ENCODE measurements at places on chromosomes 1 and 21. TPM values are rescaled to one million over a fixed set of nuclear protein-coding genes. Genes with fewer than 3 reads are reported as not detected.

Gene TMEM125
- total RNA-seq = 30.1 TPM

Gene HIVEP3
- total RNA-seq = 13.5 TPM

DNA sequence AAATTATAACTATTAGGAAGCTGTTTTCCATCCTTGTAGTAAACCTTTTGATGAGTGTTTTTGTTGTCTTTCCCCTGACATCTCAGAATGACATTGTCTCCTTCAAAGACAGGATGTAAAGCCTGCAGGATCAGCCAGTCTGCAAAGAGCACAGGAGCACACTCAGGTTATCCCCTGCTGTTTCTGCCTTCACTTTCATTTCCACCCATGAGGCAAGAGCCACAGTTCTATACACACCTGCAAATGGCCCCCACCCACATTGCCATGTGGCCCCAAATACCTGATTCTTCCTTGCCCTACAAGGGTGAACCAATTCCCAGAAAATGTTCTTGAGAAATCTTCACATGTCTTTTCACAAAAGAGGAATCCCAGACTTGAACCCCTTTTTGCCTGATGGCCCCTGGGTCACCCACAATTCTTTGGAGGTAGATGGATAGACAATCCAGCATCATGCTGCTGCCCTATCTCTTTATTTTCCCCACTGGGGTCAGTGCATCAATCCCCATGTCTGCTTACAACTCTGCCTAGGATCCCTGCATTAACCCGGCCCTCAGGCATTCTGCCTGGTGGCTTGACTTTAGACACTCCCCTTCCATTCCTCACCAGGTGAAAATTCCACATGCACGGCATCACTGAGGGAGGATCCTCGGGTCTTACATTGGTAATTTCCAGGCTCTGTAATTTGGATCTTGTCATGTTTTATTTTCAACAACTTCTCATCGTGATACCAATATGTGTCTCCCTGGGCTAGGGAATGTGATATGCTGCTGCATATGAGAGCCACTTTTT, 2.6 kb downstream of the FCRL3 start:
- no peak overlapping the region for H3K27ac ChIP-seq
- DNase-seq = no peak
- H3K36me3 ChIP-seq = no peaks in the 10 kb centered on the region
- H3K27me3 ChIP-seq = peaks cover 6% of the 10 kb centered on the region
- no peak overlapping the region for H3K4me3 ChIP-seq
- H3K4me1 ChIP-seq = no peaks in the 10 kb centered on the region

- no peak overlapping the region for H3K4me3 ChIP-seq
- no peak for DNase-seq
- H3K36me3 ChIP-seq = no peaks in the 10 kb centered on the region
- no peaks in the 10 kb centered on the region for H3K27me3 ChIP-seq
- H3K4me1 ChIP-seq = no peaks in the 10 kb centered on the region
Observed at GRCh38 chr21:32370998-32371766, 21.6 kb downstream of the URB1 start.

GRCh38 chr1:70887936-70888335, 159.7 kb downstream of the PTGER3 start:
- no peaks in the 10 kb centered on the region for H3K4me1 ChIP-seq
- H3K27me3 ChIP-seq = no peaks in the 10 kb centered on the region
- no peak for DNase-seq
- no peak overlapping the region for H3K27ac ChIP-seq
- H3K4me3 ChIP-seq = no peak overlapping the region

DNA sequence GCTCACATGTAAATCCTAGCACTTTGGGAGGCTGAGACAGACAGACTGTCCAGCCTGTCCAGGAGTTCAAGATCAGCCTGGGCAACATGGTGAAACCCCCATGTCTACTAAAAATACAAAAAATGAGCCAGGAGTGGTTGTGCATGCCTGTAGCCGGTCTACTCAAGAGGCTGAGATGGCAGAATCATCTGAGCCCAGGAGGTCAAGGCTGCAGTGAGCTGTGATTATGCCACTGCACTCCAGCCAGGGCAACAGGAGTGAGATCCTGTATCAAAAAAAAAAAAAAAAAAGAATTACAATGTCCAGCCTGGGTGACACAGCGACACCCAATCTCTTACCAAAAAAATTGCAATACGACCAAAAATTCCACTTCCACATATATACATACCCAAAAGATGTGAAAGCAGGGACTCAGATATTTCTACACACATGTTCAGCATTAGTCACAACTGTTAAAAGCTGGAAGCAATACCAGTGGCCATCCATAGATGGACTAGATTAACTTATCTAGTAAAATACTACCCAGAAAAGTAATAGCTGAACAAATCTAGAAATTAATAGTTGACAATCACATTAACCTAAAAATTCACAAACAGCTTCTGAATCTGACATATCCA, 49.2 kb downstream of the ASH1L start:
- no peak overlapping the region for H3K4me3 ChIP-seq
- no peak for DNase-seq
- no peaks in the 10 kb centered on the region for H3K27me3 ChIP-seq
- H3K36me3 ChIP-seq = no peaks in the 10 kb centered on the region
- no peak overlapping the region for H3K27ac ChIP-seq

DNA sequence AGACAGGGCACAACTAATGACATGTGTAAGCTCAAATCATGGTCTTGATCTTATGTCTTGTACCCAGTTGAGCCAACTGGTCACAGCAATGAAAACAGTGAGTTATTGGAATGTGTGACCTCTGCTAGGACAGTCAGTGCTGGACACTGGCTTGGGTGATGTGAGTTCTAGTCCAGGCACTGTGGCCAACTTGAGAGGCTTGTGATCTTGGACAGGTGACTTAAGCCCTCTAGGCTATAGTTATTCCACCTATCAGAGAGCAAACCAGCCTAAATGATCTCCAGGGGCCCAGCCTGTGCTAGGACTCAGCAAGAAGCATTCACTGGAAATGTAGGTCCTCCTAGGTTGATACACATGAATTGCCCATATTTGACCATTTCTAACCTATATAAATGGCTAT, 1.1 kb downstream of the KCNE2 start:
- H3K27ac ChIP-seq = no peak overlapping the region
- H3K4me3 ChIP-seq = no peak overlapping the region
- DNase-seq = no peak
- no peaks in the 10 kb centered on the region for H3K36me3 ChIP-seq

DNA sequence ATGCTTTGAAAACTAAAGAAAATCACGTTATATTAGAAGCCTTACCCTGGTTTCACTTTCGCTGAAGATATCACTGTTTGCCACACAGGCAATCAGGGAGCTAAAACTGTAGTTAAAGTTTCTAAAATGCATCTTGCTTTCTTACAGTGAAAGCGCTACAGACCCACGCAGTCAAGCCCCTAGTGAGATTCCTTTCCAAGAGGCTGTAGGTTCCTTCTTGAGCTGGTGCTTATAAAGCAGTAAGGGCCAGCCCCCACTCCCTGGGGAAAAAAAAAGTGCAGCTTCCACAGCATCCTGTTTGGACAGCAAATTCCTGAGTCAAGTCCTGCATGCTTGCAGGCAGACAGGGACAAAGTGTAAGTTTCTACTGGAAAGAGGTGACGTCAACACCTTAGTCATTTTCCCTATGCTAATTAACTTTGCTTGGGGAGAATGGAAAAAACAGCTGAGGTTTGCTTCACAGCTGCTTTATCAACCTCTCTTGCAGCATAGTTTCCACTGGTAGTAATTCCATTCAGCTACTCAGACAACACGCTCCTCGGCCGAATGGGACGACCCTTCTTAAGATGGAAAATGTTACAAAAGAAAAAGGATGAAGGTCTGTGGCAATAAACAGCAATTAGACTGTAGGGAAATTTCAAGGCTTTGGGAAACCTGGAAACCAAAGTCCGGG, 14.7 kb upstream of the KCNE1 start:
- H3K27me3 ChIP-seq = no peaks in the 10 kb centered on the region
- no peaks in the 10 kb centered on the region for H3K4me1 ChIP-seq
- peak overlapping the region; percentile 48 for H3K4me3 ChIP-seq
- peak overlapping the region; percentile 91 for H3K27ac ChIP-seq
- DNase-seq = peak; percentile 88
- no peaks in the 10 kb centered on the region for H3K36me3 ChIP-seq

Gene LRRN2
- total RNA-seq = 2.0 TPM

DNA sequence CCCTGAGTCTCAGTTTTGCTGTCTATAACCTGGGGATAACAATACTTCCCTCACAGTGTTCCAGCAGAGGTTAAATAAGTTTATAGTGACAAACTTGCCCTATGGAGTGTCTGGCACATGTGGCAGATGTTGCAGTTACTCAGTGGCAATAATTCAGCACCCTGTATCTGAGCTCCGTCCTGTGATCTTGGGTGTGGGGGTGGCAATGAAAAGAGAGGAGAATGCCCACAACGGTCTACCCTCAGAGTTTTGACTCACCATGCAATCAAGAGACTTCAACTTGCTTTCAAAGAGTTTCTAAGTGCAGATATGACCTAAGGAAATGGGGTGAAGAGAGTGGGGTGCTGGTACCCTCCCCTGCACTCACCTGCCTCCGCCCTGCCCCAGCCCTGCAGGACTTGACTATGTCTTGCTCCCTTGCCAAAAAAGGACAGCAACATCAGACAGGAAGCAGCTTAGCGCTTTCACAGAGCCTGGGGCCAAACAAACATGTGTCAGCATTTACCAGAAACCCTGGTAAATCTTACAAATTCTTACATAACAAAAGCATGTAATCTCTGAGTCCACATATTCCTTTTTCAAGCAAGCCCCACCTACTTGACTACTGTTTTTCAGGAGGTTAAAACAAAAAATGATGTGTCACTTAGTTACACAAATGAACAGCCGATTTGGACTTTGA, 185.1 kb upstream of the CAMK1G start:
- DNase-seq = peak; percentile 76
- no peak overlapping the region for H3K4me3 ChIP-seq
- H3K27ac ChIP-seq = peak overlapping the region; percentile 71
- H3K4me1 ChIP-seq = peaks cover 4% of the 10 kb centered on the region

- no peak for DNase-seq
- no peaks in the 10 kb centered on the region for H3K27me3 ChIP-seq
- H3K36me3 ChIP-seq = no peaks in the 10 kb centered on the region
- no peaks in the 10 kb centered on the region for H3K4me1 ChIP-seq
Observed at GRCh38 chr1:204758601-204759000, 73.1 kb upstream of the LRRN2 start.

GRCh38 chr1:171252482-171252881, 4.2 kb downstream of the FMO1 start:
- no peaks in the 10 kb centered on the region for H3K27me3 ChIP-seq
- no peaks in the 10 kb centered on the region for H3K4me1 ChIP-seq

DNA sequence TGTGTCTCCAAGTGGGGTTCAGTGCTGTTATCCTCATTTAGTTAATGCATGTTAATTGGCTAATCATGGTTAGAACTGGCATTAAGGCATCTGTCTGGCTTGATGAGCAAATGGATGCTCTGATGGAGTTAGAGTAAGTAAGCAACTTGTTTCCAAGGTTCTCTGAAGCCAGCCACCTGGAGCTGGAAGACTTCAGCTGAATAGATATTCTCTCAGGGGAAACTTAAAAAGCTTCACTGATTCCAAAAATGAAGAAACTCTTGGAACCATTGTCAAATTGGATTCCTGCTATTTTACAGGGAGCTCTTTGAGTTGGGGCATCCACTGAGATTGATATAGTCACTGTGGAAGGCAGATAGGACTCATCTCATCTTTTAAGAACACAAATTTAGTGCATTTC, 118.9 kb downstream of the CACHD1 start:
- no peaks in the 10 kb centered on the region for H3K4me1 ChIP-seq
- H3K27me3 ChIP-seq = no peaks in the 10 kb centered on the region
- DNase-seq = no peak
- no peaks in the 10 kb centered on the region for H3K36me3 ChIP-seq

DNA sequence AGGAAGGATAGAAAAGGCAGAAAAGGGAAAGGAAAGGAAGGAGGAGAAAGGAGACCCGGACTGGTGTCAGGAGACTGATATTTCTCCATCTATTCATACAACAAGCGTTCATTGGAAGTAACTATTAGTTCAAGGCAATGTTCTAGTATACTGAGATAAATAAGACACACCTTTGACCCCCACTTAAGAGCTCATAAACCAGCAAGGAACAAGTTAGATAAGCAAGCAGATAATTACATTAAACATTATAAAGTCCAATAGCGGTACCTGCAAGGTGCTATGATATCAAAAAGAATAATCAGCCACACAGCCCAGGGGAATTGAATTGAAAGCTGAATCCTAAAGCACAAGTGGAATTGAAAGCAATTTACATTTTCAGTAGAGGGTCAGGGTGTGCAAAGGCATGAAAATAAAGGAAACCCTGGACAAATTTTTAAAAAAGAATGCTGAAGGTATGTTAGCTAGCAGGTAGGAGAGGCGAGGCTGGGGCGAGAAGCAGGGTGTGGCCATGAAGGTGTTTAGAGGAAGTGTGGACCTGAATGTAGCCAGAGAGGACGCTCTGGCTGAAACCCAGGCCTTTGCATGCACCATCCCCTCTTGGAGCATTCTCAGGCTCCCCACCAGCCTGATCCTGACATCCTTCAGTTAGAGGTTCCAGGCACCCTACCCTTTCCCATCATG, 200.0 kb downstream of the SETD4 start:
- no peak overlapping the region for H3K27ac ChIP-seq
- DNase-seq = no peak
- H3K36me3 ChIP-seq = no peaks in the 10 kb centered on the region
- no peak overlapping the region for H3K4me3 ChIP-seq
- H3K4me1 ChIP-seq = no peaks in the 10 kb centered on the region
- no peaks in the 10 kb centered on the region for H3K27me3 ChIP-seq

DNA sequence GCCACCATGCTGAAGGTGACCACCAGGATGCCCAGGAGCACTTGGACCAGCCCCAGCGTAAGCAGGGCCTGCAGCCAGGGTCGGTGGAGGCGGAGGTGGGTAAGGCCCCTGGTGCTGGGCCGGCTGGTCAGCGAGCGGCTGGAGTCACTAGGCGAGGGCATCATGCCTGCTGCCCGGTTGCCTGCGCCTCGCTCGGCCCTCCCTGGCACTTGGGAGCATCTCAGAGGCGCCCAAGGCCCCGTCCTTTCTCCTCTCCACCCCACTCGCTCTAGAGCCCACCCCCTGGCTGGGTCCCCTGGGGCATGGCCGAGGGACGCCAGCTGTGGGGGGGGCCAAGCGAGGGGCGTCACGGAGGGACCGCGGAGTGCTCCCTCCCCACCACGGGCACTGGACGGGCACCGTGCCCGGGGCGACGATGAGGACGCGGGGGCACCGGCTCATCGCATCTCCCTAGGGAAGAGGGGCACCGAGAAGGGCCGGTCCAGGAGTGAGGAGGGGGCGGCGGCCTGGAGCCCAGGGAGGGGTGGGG, 505 bp downstream of the ENTREP3 start:
- H3K4me1 ChIP-seq = peaks cover 10% of the 10 kb centered on the region
- peak overlapping the region; percentile 78 for H3K4me3 ChIP-seq
- peak overlapping the region; percentile 96 for H3K27ac ChIP-seq
- H3K27me3 ChIP-seq = no peaks in the 10 kb centered on the region
- H3K36me3 ChIP-seq = peaks cover 4% of the 10 kb centered on the region

GRCh38 chr21:43372663-43373361, 54.1 kb downstream of the SIK1 start:
- H3K27ac ChIP-seq = peak overlapping the region; percentile 40
- no peaks in the 10 kb centered on the region for H3K27me3 ChIP-seq
- peak; percentile 84 for DNase-seq
- H3K36me3 ChIP-seq = no peaks in the 10 kb centered on the region
- peaks cover 14% of the 10 kb centered on the region for H3K4me1 ChIP-seq

- H3K27me3 ChIP-seq = no peaks in the 10 kb centered on the region
- H3K4me3 ChIP-seq = no peak overlapping the region
- H3K36me3 ChIP-seq = no peaks in the 10 kb centered on the region
- H3K27ac ChIP-seq = no peak overlapping the region
Observed at GRCh38 chr1:95278173-95279006, 44.4 kb downstream of the RWDD3 start.

Gene RGS8
- total RNA-seq = not detected

Measured in breast epithelium (tissue), 4 donors.